ENCODE measurements at places on chromosomes 1 and 21. TPM values are rescaled to one million over a fixed set of nuclear protein-coding genes. Genes with fewer than 3 reads are reported as not detected.

The LHX8 gene
- not detected for total RNA-seq

DNA sequence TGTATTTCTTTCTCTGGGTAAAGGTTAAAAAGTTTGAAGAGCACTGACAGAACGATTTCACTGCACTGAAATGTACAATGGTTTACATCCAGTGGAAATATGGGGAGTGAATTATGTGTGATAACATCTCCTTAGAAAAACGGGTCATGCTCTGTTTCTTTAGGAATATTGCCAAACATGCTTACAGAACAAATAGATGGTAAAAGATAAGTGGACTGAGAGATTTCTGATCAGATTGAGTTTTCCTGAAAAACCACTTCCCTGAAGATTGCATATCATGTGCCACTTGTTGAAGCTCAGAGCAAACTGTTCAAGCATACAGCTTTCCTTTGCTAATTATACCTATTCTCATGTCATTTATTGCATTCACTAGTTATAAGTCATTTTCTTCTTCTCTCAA is 29.9 kb upstream of the DISP1 start:
- no peak for DNase-seq

DNA sequence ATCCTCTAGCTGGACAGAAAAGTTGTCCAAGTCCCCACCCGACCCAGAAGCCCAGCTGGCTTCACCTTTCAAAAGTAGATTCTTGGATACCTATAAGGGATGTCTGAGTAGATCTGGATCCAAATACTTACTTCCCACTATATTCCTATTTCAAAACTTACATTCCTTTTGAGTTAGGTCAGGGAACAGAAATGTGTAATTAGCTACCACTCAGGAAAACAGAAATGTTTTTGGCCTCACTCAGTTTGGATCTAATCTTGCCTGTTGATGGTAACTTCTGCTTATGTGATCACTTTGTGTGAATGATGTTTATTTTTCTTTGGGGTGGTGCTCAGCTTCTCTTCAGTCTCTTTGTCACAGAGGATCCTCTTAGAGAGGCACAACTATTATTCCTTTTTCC is 814.4 kb upstream of the RGS18 start:
- no peak for DNase-seq

- no peak for DNase-seq
These were observed 118.3 kb upstream of the ATP1A1 start for GRCh38 chr1:116254776-116255175.

The UTS2 gene
- not detected for total RNA-seq

The DOCK7 gene
- total RNA-seq = 12.8 TPM

The TFF3 gene
- 4.8 TPM for total RNA-seq

GRCh38 chr1:56291374-56291919 is 287.9 kb downstream of the PLPP3 start:
- DNase-seq = peak; percentile 83

DNA sequence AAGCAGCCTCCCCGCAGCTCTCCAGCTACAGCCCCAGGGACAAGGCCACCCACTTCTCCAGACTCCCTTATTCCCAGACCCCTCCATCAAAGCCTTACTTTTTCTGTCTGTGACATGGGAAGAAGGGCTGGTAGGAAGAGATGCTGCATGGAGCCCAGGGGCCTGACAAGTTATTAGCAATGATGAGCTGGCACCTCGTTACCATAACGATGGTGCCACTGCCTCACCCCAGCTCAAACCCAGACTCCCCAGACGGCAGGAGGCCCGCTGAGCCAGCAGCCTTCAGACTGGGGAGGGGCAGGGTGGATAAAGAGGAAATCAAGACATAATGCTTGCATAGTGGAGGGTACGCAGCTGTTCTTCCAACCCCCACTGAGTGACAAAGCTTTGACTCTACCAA is 3.3 kb downstream of the DLGAP3 start:
- no peak for DNase-seq

DNA sequence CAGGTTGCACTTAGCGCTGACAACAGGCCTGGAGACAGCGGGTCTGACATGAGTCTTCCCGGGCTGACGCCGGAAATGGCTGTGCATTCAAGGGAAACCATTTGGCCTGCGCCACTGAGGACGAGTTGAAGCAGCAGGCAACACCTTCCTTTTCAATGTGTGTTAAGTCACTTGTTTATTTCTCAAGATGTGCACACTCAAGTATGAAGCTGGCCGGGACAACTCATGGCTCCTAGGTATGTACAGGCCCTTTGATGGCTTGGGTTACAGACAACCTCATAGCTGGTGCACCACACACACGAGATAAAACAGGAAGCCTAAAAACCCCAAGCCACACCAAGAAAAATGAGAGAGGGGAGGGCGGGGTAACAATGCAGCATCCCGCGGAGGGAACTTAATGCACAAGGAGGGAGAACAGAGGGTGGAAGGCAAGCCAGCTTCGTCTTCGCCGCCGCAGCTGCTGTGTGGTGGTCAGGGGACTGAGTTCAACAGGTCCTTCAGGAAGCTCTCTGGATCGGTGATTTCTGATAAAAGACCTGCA is 118.0 kb upstream of the IFFO2 start:
- no peak for DNase-seq

The DMBX1 gene
- total RNA-seq = not detected

The PRDM16 gene
- 12.9 TPM for total RNA-seq

The CC2D1B gene
- total RNA-seq = 19.5 TPM

- no peak for DNase-seq
These were observed 75.8 kb downstream of the RHOU start for GRCh38 chr1:228810878-228811711.

GRCh38 chr1:173168941-173169340 is 38.2 kb downstream of the TNFSF4 start:
- no peak for DNase-seq

GRCh38 chr1:192158181-192158580 is at the start of gene RGS18:
RGS18 (plus strand) TSS chr1:192158462; CDS start chr1:192158638, 176 bp downstream.
- DNase-seq = no peak

DNA sequence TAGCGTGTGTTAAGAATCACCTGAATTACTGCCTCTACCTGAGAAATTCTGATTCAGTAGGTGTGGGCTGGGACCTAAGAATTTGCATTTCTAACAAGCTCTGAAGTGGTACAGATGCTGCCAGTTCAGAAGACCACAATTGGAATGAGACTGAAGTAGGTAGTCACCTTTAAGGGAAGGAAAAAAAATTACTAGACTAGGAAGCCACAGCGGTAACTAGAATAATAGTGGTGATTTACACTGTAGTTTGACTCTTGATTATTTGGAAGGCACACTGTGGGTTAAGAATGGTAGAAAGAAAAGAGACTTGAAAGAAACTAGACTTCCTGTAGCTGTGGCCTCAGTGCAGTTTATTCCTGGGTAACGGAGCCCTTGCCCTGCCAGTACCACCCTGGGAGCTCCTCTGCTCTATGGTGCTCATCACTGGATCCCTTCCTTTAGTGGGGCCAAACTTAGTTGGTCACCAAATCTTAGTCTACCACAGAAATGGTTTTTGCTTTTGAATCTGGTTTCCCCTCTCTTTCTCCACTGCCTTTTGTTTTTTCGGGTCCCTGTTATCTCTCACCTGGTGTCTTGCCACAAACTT is 43.6 kb downstream of the ARID1A start:
- DNase-seq = no peak

DNA sequence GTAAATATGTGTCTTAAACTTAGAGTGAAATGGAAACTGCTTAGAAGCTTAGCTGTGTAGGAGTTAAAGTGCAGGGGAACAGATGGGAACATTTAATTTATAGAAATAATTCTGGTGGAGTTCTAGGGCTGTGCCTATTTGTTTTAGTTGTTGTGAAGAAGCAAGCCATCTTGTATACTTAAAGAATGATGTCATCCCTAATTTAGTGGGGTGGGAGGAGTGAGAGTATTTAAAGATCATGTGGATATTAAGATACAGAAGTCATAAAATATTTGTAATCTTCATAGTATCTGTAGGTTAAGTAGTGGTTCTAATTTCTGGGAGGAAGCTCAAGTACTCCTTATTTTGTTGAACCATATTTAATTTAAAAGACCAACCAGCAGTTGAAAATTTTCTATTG is 41.5 kb downstream of the BACH1 start:
- DNase-seq = no peak

- no peak for DNase-seq
These were observed 79.3 kb upstream of the RGS2 start for GRCh38 chr1:192729500-192729899.
